Left ventricle myocardium superior (tissue), 1 donor: ENCODE measurements at places on chromosomes 11 and 22.

DNA sequence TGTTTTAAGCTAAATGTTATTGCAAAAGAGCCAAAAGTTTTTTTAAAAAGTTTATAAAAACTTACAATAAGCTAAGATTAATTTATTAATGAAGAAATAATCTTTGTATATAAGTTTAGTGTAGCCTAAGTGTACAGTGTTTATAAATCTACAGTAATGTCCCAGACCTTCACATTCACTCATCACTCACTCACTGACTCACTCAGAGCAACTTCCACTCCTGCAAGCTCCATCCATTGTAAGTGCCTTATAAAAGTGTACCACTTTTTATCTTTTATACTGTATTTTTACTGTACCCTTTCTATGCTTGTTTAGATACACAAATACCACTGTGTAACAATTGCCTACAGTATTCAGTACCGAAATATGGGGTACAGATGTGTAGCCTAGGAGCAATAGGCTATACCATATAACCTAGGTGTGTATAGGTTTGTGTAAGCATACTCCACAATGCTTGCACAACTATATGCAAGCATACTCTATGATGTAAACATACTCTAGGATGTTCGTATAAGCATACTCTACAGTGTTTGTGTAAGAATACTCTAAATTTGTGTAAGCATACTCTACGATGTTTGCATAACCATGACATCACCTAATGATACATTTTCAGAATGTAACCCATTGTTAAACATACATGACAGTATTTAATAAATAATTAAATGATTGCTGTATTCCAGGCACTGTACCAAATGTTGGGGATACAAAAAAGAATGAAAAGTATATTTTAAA lies 953.0 kb downstream of the KCNA4 start:
- no peak for DNase-seq

DNA sequence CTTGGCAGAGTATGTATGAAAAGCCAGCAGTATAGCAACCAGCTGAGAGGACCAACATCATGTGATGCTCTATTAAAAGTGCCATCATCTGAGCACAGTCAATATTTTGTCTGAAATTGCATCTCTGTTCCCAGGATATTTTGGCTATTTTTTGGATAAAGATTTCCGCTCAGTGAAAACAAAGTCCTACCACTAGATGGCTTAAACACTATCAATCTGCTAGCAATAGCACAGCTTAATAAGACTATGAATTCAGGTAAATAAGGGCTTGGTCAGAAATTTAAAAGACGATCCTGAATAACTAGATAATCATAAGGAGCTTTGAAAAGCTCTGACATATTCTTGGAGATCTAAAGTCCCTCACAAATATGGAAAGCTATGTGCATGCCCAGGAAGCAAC lies 74.4 kb downstream of the MS4A13 start:
- DNase-seq: no peak

- DNase-seq: no peak
These were observed 238.0 kb upstream of the PLET1 start for GRCh38 chr11:112498701-112499100.

- peak; percentile 94 for DNase-seq
These were observed 669 bp downstream of the CDC42EP2 start for GRCh38 chr11:65315204-65315865.

DNA sequence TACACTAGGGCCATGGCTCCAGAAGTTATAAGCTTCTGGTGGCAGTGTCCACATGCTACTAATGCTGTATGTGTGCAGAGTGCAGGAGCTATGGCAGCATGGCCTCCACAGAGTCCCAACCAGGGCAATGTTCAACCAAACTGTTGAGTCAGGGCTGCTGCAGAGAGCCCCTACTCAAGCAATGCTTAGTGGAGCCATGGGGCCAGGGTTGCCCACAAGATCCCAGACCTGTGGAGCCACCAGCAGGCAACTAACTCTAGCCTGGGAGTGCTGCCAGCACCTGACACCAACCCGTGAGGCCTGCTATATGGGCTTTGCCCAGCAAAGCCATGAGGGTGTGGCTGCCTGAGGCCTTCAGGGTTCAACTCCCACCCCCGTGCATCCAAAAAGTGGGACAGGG lies 655.2 kb downstream of the TBC1D22A start:
- DNase-seq: no peak

GRCh38 chr22:17773606-17774205 lies 563 bp downstream of the BID start:
- DNase-seq: peak; percentile 60

- DNase-seq: no peak
These were observed 192.2 kb downstream of the MIAT start for GRCh38 chr22:26849575-26849974.

DNA sequence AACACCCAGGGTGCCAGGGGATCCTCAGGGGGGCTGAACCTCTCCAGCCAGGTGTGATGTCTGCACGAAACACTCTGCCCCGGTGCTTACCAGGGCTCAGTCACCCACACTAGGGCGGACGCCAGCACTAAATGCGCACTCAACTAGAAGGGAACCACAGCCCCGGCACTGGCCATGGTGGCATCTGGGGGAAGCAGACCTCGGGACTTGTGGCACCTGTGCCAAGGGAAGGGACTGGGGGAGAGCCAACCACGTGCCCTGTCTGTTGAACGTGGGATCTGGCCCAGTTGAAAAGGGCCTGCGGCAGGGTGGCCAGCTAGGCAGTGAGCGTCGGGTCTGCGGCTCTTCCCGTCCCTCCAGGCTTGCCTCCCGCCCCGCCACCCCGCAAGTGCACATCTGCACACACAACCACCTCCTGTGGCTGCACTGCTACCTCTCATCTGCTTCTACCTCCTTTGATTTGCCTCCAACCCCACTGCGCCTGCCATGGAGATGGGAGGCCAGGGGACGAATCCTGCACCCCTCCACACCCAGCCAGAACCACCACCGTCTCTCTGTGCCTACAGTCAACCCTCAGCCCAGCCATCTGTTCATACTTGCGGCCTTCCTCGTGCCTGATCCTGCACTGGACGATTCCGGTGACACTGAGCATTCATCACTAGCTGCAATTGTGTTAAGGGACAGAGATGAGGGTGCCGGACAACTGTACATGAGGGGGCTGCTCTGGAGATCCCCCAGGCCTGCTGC lies 15.0 kb upstream of the MOB2 start:
- peak; percentile 77 for DNase-seq
